Anterior cingulate cortex (tissue), 58 donors: ENCODE measurements at places on chromosomes 6 and 20.
A peak's percentile ranks its signal among the peaks of the same experiment; 100 is the strongest.

GRCh38 chr6:103122766-103123601, 1729.5 kb downstream of the GRIK2 start:
- DNase-seq: no peak

GRCh38 chr20:6660441-6660840, 107.0 kb upstream of the BMP2 start:
- DNase-seq: no peak

DNA sequence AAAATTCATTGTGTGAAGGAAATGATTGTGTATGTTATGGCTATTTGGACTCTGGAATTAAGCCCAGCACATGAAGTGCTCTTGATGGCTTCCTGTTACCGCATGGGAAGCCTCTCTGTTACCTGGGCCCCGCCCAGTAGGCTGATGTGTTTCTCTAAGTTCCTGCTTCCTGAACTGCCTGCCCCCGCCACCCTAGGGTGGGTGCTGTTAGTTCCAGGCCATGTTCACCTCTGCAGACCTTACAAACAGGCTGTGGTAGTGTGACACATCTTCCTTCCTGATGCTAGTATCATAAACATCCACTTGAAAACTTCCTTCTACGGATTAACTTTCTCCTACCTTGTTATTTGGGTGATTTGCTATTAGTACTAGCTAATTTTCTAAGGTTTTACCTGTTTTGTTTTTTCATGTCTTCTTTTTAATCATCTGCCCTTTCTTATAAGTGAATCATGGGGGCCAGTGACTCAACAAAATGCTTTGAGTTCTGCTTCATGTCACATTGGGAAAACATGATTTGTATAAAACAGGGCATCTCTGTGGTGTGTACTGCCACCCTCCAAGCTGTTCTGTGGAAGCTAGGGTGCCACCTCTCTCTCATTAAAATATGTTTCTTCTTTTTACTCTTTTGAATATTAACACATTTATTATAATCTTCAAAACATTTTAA, 40.6 kb downstream of the SH3BGRL2 start:
- DNase-seq: no peak

GRCh38 chr20:49210101-49210756, 9.0 kb upstream of the DDX27 start:
- no peak for DNase-seq

GRCh38 chr6:7671076-7671475, 54.8 kb upstream of the BMP6 start:
- DNase-seq: no peak

DNA sequence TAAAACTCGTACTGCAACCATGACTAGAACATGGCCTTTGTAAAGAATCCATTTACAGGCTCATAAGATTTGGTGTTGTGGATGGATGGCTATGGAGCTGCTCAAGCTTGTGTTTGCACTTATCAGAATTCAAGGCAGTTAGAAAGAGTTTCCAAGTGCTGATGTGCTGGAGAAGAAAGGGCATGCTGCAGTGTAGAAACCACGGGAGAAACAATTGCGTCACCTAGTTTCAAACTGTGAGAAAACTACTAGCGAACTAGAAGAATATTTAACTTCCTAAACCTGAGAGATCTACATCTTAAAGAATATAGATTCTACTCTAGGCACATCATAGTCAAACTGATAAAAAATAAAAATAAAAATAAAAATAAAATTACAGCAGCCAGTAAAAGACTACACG, 116.2 kb downstream of the SGK1 start:
- DNase-seq: no peak

GRCh38 chr6:28948782-28949486, 25.1 kb upstream of the TRIM27 start:
- no peak for DNase-seq

DNA sequence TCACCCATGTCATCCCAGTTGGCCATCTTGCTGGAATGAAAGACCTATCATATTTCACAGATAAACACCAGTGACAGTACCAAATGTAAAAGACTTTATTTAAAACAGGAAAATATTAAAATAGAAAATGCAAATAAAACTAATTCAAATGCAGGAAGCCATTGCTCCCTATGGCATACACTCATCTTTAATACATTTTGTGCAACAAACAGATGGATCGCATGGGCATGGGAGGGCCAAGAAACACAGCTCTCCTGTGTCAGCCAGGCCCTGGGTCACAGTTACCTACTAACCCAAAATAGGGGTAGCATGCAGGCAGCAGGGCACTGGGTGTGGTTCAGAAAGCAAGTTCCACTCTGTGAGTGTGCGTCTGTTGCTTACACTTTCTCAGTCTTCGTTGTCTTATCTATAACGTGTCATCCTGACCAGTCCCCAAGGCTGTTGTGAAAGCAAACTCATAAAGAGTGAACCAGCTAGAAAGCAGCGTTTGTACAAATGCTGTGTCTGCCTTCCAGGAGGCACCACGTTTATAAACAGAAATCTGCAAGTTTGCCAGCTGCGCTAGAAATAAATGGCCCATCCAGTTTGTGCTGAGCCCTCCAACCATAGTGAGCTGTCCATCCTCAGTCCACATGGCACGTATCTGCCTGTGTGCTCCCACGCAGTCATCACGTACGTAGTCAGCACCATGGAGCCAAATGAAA, 180.5 kb downstream of the SYNDIG1 start:
- DNase-seq: peak; percentile 42

DNA sequence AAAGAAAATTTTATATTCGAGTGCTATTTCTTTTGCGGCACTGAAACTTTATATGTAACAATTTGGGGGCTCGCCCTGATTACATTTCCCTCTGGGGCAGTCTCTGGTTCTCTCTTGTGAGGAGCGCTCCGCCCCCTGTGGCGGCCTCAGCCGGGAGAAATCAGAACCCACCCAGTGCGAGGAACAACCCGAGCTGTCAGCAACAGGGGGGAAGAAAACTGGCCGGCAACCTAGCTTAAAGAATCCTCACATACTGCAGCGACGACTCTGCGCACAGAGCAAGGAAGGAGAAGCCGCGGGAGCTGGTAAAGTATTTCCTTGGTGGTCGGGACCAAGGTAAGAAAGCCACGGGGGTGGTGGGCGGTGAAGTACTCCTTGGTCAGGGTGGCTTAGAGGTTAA, 23.9 kb upstream of the SLC52A3 start:
- no peak for DNase-seq

DNA sequence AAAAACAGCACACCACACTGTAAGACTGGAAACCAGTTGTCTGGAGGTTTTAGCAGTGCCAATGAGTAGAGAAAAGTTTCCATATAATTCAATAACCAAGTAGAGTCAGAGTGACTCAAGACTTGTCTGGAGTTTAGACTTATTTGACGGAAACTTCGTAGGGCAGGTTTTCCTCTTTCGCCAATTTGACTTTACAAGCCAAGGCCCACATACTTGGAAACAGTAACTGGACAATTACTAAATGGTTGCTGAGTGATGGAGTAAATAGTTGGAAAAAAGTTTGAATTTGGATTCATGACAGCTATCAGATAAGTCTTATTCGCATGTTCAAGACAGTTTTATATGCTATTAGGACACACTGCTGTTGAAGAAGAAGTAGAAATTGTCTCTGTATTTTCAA, 48.1 kb upstream of the CTAGE9 start:
- DNase-seq: no peak

- DNase-seq: no peak
These were observed 351.6 kb upstream of the CNR1 start for GRCh38 chr6:88517737-88518136.

DNA sequence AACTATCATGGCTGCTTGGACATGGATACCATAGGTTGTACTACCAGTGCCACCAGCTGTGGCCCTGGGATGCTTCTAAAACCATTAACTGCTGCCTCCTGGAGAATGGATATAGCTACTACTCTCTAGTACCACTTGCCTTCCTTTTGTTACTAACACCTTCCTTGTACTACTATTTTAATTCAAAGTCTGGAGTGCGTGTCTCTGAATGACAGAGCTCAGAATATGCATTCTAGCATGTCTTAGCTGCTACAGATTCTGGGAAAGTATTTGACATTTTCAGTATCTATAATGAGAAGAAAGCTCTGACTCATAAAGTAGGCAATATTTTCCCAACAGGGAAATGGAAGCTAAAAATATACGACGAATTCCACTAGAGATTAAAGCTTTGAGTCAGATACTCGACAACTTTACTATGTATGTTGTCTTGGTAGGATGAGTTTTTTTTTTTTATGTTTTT, 112.3 kb downstream of the PFDN4 start:
- DNase-seq: no peak

DNA sequence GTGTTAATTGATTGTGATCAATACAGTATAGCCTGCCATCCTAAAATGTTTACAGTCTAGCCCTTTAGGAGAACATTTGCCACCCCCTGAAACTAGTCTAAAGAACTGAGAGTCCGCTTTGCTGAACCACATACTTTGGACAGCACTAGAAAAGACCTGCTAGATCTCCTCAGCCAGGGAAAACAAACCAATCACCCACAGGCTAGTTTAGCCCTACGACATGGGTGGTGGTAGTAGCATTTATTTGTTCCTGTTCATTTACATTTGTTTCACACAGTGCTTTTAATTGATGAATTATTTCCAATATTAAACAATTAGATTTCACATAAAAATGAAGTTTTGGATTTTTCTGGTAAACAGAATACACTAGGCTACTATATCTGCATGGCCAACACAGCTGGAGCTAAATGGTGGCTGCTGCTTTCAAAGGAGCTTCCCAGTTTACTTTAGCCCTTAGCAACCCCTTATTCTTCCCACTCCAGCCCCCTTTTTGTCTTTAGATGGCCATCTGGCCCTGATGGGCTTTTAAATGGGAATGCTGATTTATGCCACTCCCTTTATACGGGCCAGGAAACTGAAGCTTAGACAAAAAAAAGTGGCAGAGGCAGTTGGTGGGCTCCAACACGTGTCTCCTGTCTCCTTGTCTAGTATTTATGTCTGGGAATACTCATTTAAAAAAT, 72.4 kb downstream of the ADGRG6 start:
- no peak for DNase-seq

GRCh38 chr20:49712996-49713752, 504 bp downstream of the B4GALT5 start:
- DNase-seq: peak; percentile 43

DNA sequence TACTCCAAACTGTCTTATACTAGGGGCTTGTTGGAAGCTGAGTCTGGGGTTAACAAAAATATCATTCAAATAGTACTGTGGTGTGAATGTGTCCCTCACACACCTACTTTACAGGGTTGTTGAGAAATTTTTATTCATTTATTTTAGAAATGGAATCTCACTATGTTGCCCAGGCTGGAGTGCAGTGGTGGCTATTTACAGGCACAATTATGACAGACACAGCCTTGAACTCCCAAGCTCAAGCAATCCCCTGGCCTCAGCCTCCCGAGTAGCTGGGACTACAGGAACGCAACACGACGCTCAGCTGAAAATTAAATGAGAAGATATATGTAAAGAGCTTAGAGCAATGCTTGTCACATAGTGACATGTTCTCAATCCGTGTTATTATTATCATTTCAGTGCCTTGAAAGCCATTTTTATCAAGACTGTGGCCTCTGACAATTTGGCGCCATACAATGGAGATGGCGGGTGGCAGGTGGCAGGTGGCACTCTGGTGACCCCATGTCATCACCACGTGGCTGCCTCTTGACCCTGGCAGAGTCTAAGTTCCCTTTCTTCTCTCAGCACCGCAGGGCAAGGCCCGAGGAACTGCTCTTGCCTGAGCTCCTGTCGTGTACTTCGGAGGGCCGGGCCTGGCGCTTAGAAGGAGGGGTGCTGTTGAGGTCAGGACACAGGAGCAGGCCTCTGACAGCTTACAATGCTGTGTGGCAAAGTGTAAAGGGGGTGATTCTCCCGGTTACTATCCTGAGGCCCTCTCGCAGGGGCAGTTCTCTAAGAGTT, 64.5 kb downstream of the STX11 start:
- no peak for DNase-seq

DNA sequence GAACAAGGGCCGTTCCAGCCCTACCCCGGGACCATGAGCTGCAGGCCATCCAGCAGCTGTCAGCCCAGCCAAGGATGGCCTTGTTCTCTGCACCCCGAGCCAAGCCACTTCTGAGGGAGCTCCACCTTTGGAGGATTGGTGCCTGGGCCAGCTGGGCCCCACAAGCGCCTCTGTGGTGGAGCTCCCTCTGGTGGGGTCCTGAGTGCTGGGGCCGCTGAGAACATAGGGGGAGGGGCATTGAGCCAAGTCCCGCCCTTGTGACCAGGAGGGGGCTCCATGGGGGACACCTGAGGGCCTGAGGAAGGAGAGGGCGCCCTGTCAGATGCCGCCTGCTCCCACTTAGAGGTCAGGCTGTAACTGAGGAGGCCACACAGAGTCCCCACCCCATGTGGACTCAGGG, 43.2 kb downstream of the YTHDF1 start:
- DNase-seq: no peak

GRCh38 chr6:131916847-131917246, 34.3 kb downstream of the CCN2 start:
- DNase-seq: no peak

DNA sequence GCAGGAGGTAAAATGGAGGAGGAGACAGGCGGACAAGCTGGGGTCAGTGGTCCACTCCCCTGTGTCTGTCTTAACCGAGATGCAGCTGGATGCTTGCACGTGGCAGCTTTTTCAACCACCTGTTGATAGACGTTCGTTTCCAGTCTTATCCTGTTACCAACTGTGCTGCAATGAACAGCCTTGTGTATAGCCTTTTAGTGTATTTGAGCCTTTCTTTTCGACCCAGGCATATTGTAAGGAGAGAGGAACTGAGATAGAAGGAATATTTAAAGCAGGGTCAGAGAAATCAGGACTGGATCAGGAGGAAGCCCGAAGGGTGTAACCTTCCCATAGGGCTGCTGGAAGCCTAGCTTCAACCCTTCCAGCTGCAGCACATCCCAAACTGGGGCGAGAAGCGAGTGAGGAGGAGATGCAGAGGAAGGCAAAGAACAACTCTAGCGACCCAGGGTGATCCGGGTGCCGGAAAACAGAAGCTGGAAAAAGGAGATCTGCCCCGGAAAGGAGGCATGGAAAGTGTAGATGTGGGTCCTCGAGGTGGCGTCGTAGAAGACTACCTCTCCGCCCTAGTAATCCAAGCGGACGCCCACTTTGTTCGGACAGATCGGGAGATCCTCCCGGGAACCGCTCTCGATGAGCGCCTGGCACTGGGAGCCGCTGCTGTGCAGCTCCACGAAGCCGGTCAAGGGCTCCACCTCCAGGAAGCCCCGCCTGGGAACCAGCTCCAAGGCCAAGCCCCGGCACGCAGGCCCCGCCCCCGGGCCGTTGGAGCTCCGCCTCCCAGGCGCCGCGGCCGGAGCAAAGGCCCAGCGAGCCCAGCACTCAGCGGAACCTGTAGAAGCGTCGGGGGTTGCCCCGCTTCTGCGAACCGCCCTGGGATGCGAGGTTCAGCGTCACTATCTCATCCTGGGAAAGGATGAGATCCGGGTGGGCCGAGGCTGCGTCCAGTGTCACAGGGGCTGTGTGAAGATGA, 11.2 kb downstream of the TRIM31 start:
- DNase-seq: peak; percentile 77
